Gastrocnemius medialis (tissue), 4 donors: ENCODE measurements at places on chromosomes 5 and 9. TPM values are rescaled to one million over a fixed set of nuclear protein-coding genes. Genes with fewer than 3 reads are reported as not detected.
A peak's percentile ranks its signal among the peaks of the same experiment; 100 is the strongest.

DNA sequence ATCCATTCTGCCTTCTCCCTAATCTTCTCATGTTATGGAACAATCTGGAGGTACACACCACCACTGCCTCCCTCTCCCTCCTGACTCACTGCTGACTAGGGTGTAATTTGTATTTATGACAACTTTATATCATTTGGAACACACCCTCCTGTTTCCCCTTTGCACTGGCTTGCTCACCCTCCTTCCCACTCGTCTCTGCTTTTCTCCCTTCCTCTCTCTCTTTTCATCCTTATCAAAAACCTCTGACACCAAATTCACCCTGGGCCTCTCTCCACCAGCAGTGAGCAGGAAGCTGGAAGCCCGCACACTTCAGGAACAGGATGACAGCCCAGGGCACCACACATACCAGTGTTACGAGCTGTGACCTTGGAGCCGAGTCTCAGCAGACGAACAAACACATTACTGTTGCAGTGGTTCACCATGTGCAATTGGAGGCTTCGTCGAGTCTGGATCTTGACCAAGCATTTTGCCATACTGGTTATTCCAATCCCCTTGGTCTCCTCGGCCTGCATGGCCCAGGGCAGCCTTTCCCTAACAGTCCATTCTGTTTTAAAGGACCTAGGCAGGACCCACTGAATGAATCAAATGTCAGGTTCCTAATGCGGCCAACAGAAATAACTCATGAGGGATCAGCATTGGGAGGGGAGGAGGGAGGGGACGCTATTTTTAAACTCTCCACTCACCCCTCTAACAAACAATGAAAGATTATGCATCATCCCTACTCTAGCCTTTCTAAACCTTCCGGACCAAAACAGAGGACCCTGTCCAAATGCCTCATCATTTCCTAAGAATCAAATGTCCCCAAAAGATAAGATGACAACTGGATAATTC is 203.9 kb upstream of the RASEF start:
- DNase-seq = peak; percentile 70

DNA sequence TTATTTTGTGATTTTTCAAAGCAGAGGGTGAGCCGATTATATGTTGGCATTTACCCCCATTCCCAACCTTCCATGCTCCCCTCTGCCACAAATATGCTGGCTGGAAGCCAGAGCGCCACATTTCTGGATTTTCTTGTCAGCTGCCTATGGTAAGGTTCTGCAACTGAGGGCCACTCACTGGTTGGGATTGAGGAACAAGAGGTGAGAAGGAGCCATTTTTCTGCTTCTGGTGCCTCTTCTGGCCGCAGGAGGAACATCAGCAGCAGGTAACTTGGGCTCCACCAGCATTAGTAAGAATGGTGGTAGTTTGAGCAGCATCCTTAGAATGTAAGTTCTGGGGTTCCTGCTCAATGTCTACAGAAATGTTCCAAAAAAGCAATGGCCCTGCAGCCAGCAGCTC is 159.5 kb upstream of the MAST4 start:
- DNase-seq = no peak

DNA sequence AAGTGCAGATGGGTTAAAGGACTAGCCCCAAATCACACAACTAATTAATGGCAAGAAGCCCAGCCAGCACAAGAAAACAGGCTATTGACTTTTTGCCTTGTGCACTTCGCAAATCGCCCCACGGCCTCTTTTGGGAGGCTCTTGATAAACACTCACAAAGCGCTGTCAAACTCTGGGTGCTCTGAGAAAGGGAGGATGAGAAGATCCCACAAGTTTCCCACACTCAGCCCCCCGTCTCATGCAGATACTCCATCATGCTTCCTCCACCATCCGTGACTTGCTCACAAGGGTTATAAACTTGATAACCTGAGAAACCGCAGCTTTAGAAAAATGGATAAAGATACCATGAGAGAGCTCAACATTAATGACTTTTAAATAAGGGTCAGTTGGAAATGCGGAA is 219.7 kb downstream of the EBF1 start:
- DNase-seq = no peak

DNA sequence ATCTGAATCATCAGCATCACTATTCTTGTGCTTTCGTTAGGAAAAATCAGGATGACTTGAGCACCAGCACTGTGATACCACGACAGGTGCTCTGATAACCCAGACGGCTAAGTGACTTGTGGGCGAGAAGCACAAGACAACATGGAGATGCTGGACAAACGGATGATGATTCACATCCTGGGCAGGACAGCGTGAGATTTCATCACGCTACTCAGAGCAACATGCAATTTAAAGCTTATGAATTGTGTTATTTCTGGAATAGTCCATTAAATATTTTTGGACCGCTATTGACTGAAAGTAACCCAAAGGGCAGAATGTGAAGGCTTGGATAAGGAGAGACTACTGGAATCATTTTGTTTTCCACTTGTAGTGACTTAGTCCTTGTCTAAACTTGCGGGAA is 114.8 kb upstream of the DAPK1 start:
- no peak for DNase-seq

GRCh38 chr5:74685979-74686631 is 1.1 kb downstream of the HEXB start:
- DNase-seq = no peak

Gene SH3RF2
- 32.5 TPM for total RNA-seq

Gene SCGB3A2
- not detected for total RNA-seq

Gene OMD
- total RNA-seq = 1.2 TPM

Gene GAPT
- total RNA-seq = 0.60 TPM

Gene IFNA21
- not detected for total RNA-seq
